ENCODE measurements at places on chromosomes 1 and 21.

DNA sequence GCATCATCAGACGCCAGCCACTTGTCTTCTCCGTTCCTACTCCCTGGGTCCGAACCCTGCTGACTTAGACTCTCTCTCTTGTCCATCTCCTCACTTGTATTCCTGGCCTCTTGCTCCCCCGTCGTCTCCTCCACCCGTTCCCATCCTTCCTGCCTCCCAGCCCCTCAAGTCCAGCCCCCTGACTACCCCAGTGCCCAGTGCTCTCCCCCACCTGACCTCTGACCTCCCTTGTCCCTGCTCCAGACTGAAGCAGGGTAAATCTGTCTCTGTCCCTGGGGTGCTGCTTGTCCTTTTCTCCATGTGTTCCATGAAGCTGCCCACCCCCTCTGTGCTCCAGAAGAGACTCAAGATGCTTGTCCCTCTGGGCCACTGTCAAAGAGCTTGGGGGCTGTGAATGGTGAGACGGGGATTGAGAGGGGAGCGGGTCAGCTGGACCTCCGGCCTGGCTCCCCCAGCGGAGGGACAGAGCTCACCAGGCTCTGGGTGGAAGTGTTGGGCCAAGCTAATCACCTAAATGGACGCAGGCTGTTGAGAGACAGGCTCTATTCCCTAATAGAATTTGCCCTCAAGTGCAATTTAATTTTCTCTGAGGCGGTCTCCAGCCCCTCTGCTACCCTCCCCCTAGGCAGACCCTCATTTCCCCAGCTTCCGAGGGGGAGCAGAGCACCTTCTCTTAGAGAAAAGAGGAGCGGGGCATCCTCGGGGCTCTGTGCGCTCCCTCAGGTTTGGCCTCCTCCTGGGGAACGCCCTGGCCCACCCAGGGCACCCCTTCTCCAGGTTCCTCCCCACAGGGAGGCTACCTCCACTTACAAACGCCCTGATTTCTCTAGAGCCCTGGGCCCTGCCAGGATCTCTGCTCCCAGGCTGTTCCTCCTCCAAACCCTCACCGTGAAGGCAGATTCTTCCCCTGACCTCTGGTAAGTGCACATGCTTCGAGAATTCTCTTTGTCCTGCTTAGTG, 11.0 kb upstream of the LHX4 start:
- H3K27me3 ChIP-seq: peaks cover 22% of the 10 kb centered on the region
- no peaks in the 10 kb centered on the region for H3K4me1 ChIP-seq
- no peak overlapping the region for H3K4me3 ChIP-seq
- no peak for DNase-seq
- no peaks in the 10 kb centered on the region for H3K36me3 ChIP-seq
- H3K27ac ChIP-seq: no peak overlapping the region

DNA sequence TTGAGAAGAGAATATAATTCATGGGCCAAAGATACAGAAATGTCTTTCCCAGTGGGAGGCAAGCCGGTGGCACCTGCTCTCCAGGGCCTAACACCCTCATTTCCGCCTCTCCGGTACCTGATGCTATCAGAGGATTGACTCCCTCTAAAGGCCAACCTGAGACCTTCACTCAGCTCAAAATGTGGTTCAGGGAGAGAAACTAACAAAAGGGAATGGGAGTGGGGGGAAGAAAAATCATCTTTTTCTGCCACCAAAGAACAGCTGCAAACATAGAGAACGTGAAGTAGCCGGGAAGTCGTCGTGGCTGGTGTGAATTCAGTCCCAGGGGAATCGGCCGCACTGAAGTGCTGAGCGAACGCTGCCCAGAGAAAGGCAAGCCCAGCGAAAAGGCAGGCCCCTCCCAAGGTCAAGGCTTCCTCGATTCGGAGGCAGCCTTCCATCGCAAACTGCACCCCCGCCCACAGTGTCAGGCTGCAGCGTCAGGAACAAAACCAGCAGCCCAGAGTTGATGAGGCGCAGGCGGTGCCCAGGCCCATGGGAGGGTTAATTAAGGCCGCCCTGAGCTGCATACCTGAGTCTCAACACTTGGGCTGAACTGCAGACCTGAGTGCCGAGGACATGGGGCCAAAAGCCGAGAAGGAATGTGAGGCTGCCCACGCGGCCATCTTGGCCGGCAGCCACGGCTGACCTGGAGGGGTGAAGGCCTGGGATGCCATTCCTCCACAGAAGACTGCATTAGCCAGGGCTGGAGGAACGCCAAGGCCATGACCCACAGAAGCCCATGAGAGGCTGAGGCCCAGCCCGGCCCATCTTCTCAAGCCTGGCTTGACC, 160.2 kb downstream of the PSMG1 start:
- H3K4me3 ChIP-seq: no peak overlapping the region
- H3K36me3 ChIP-seq: no peaks in the 10 kb centered on the region
- no peak overlapping the region for H3K27ac ChIP-seq
- H3K27me3 ChIP-seq: no peaks in the 10 kb centered on the region
- no peak for DNase-seq

DNA sequence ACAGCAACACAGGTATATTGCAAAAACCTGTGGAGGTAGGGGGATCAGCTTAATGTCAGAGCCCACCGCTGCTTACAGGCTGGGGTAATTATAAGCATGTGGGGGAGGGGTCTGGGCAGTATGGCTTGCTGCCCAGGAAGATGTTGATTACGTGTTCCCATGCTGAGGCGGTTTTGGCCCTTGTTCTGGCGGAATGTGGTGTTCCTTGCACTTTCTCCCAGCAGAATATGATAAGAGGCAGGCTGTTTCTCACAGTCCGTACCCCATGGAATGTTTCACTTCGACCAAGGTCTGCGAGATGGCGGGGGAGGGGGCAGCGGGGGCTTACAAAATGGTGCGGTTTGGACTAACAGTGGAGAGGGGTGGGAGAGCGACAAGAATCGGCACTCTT, 9.8 kb upstream of the HPCAL4 start:
- H3K4me3 ChIP-seq: peak overlapping the region; percentile 27
- DNase-seq: peak; percentile 61
- no peaks in the 10 kb centered on the region for H3K36me3 ChIP-seq
- no peak overlapping the region for H3K27ac ChIP-seq
- H3K4me1 ChIP-seq: no peaks in the 10 kb centered on the region

GRCh38 chr1:55695552-55695951, 480.4 kb upstream of the USP24 start:
- no peak overlapping the region for H3K27ac ChIP-seq
- DNase-seq: no peak
- no peaks in the 10 kb centered on the region for H3K27me3 ChIP-seq
- peaks cover 10% of the 10 kb centered on the region for H3K4me1 ChIP-seq
- no peaks in the 10 kb centered on the region for H3K36me3 ChIP-seq

DNA sequence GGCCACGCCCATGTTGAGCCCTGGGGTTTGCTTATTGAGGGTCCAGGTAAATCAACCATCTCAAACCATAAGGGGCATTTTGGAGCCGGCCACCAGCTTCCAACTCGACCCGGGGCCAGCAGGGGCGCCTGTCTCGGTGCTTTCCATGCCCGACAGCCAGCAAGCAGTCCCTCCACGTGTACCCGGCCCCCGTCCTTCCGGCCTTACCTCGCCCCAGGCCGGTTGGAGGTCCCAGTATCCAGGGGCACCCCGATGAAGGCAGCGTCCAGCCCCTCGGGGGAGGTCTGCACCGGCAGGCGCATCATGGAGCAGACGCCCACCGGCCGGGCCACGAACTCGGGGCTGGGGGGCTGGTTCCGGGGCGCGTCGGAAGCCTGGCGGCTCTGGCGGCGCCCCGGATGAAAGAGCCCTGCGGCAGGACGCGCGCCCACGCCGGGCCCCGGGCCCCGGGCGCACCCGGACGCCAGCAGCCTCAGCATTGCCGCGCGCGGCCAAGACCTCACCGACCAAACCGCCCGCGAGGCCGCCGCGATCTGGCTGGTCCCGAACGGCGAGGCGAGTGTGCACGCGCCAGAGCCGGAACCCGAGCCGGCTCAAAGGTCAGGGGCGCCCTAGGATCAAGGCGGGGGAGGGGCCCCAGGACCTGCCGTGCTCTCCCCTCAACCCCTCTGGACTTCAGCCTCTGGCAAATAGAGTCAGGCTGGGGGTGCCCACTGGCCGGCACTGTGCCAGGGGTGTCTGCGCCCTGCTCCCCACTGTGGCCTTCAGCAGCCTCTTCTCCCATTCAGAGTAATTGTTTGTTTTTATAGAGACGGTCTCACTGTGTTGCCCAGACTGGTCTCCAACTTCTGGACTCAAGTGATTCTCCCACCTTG, at the start of gene AGMAT:
Gene AGMAT (minus strand): TSS at position 563 of the 875 bp plus-strand sequence. CDS start 84 bp downstream, at position 479.
- no peaks in the 10 kb centered on the region for H3K4me1 ChIP-seq
- peak within 1 kb of the TSS; percentile 84 for H3K4me3 ChIP-seq
- H3K27ac ChIP-seq: peak within 1 kb of the TSS; percentile 51
- DNase-seq: peak; percentile 89
- H3K27me3 ChIP-seq: no peaks in the 10 kb centered on the region
- H3K36me3 ChIP-seq: no peaks in the 10 kb centered on the region

DNA sequence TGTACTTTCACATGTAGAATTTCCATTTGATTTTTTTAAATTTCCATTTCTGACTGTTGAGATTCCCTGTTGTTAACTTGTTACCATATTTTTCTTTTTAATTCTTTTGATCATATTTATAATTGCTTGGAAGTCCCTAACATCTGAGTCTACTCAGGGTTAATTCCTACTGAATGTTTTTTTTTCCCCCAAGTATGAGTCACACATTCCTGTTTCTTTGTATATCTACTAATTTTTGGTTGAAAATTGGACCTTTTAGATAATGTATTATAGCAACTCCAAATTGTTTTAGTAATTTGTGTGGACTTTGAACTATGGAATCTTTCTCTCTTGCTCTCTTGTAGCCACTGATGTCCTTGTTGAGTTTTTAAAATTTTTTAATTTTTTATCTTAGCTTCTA, 54.6 kb downstream of the STXBP3 start:
- no peaks in the 10 kb centered on the region for H3K27me3 ChIP-seq
- H3K4me3 ChIP-seq: no peak overlapping the region
- H3K4me1 ChIP-seq: no peaks in the 10 kb centered on the region
- DNase-seq: no peak

DNA sequence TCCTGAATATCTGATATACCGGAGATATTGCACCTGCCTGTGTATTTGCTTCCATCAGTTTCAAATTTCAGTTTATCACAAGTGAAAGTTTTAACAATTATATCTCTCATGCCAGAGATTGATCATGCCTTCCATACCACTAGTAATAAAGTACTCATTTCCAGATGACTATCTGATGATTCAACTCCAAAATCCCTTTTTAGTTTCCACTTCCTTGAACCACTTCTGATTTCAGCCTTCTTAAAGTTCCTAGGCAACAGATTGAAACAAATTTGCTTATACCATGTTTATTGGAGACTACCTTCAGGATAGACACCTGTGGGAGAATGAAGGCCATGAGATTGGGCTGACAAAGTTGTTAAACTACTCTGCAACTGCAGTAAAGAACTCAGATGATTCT, 21.5 kb upstream of the COL11A1 start:
- no peaks in the 10 kb centered on the region for H3K4me1 ChIP-seq
- no peak for DNase-seq
- no peaks in the 10 kb centered on the region for H3K36me3 ChIP-seq
- H3K4me3 ChIP-seq: no peak overlapping the region
- H3K27ac ChIP-seq: no peak overlapping the region

DNA sequence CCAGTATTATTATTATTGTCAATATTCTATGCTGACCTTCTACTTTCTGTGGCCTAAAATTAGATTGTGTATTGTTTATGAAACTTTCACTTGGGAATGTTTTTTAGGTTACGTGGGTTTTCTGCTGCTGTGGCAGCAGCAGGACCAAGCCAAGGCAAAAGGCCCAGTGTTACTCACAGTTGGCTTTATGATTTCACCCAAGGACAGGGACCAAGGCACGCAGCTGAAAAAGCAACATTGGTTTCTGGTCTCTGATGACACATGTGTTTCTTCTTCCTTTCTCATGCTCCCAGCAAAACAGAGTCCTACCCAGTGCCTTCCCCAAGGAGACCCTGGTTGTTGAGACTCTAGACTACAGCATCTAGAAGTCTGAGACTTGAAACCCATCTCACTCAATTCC, 413.7 kb downstream of the SETD4 start:
- no peaks in the 10 kb centered on the region for H3K4me1 ChIP-seq
- H3K4me3 ChIP-seq: no peak overlapping the region
- H3K27ac ChIP-seq: no peak overlapping the region
- no peaks in the 10 kb centered on the region for H3K36me3 ChIP-seq
- H3K27me3 ChIP-seq: no peaks in the 10 kb centered on the region

DNA sequence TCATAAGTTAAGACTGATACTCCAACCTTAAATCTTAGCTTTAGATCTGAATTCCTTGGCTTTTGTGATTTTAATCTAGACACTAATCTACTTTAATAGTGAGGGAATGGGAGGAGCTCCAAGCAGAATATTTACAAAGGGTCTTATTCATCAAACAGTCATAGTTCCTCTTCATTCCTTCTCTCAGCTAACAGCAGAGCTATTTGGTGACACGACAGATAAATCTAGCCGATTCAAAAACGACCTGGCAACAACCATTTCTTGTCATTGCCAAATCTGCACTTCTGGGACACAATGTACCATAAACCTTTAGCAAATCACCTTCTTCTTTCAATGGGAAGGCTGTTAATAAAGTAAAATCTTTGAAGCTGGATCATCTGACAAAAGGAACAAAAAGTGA, 52.8 kb upstream of the FOXD3 start:
- H3K4me3 ChIP-seq: no peak overlapping the region
- no peak overlapping the region for H3K27ac ChIP-seq
- no peaks in the 10 kb centered on the region for H3K36me3 ChIP-seq
- no peaks in the 10 kb centered on the region for H3K4me1 ChIP-seq
- DNase-seq: no peak

GRCh38 chr1:53527368-53527767, 68.2 kb downstream of the DMRTB1 start:
- no peak overlapping the region for H3K27ac ChIP-seq
- H3K4me1 ChIP-seq: no peaks in the 10 kb centered on the region
- no peaks in the 10 kb centered on the region for H3K36me3 ChIP-seq
- no peak for DNase-seq
- H3K4me3 ChIP-seq: no peak overlapping the region

DNA sequence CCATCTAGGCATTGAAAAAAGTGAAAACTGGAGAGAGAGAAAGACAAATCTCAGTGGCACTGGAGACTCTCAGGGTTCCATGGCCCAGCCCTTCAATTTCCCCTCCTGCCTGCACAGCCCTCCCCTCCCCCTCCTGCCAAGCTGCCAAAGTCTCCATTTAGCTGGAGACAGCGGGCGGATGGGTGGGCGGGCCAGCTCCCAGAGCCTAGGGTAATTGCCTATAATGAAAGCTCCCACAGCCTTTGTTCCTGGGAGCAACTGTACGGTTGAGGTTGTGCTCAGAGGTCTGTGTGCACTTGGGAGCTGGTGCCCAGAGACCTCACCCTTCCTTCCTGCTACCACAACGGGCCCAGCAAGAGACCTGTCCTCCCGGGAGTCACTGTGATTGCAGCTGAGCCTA, 89.6 kb downstream of the NAV1 start:
- H3K36me3 ChIP-seq: no peaks in the 10 kb centered on the region
- no peaks in the 10 kb centered on the region for H3K27me3 ChIP-seq
- no peak overlapping the region for H3K4me3 ChIP-seq
- DNase-seq: peak; percentile 41
- H3K4me1 ChIP-seq: peaks cover 2% of the 10 kb centered on the region
- H3K27ac ChIP-seq: no peak overlapping the region

- H3K27ac ChIP-seq: no peak overlapping the region
- H3K4me3 ChIP-seq: no peak overlapping the region
Observed at GRCh38 chr1:75855010-75855409, 58.3 kb downstream of the MSH4 start.
